ENCODE measurements at places on chromosomes 5 and 9.

DNA sequence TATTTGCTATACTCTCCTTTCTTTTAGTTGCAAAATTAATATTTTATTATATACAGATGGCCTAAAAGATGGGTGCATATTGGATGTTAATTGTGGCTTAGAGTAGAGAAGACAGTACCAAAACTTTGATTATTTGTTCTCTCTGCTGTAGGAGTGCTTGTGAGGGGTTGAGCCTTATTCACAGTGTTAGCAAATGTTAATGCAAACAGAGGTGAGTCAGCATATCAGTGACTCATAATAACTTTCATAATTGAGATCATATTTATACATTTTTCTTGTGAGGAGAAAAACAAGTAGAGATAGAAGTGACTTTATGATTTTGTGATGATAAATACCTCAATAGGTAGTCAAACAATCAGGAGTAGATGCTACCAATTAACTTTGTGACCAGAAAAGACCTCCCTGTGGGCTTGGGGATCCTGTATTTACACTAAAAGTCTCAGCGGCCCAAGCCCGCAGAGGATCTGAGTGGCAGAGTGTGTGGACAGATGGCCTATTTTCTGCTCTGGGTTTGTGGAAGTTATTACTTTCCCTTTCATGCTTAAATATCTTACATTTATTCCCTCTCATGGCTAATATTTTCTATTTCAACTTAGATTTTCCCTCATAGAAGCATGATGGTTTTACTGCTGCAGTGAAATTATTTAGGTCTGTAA is 226.5 kb downstream of the TAF11L14 start:
- no peak for DNase-seq

DNA sequence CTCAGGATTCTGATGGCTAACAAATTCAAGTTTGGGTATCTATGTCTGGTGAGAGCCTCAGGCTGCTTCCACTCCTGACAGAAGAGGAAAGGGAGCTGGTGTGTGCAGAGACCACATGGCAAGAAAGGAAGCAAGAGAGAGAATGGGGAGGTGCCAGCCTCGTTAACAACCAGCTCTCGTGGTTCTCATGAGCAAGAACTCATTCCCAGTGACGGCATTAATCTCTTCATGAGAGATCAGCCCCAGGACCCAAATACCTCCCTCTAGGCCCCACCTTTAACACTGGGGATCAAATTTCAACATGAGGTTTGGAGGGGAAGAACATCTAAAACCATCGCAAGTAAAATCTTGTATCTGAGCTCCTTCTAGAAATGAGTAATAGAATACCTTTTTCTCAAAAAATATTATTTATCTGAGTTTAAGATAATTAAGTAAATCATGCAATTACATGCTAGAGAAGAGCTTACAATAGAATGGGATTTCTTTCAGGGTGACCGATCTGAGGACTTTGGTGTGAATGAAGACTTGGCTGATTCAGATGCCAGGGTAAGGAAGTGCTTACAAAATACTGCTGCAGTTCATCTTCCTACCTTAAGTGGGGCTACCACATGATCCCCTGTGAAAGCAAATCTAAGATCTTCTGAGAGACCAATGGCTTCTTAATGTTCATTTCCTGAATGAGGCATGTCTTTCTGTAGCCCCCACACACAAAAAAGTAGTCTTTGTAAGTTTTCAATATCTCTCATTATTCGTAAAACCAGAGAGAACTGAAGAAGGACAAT is 11.5 kb downstream of the ANXA1 start:
- DNase-seq = no peak

- DNase-seq = no peak
Measured at GRCh38 chr5:80185095-80185494, 70.8 kb downstream of the SERINC5 start.

DNA sequence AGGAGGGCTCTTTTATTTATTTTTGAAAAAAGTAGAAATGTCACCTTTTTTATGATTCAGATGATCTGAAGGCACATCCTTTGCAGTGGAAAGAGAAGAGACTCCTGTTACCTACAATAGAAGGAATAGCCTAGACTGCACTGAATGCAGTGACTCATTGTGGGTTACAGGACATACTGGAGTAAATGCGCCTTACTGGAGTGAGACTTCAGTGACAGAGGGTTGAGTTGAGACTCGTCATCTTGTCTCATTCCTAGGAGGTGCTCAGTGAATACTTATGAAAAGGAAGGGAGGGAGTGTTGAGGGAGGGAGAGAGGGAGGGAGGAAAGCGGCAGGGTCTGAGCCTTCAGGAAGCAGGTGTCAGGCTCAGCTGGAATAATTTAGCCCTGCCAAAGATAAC is 25.2 kb downstream of the ANKRA2 start:
- no peak for DNase-seq

- no peak for DNase-seq
Measured at GRCh38 chr5:180105827-180106312, 34.3 kb upstream of the RNF130 start.
